ENCODE measurements at places on chromosomes 11 and 22.
A peak's percentile ranks its signal among the peaks of the same experiment; 100 is the strongest.

- no peak for DNase-seq
Observed at GRCh38 chr11:85960678-85961077, 105.5 kb downstream of the CCDC83 start.

DNA sequence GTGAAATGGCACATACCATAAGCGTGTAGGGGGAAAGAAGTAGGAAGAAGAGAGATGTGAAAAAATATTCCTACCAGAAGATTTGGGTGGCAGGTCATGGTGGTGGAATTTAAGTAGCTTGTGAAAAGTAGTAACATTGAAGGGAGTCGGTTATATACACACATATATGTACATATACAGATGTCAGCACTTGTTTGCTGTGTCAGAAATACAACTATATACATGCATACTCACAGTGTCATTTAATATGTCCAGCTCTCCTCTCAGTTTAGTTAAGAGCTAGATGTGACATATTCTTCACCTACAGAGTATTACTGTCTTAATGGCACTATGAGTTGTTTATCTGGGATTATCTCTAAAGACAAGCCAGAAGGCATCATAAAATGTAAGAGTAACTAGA is 987.4 kb upstream of the CCDC90B start:
- no peak for DNase-seq

DNA sequence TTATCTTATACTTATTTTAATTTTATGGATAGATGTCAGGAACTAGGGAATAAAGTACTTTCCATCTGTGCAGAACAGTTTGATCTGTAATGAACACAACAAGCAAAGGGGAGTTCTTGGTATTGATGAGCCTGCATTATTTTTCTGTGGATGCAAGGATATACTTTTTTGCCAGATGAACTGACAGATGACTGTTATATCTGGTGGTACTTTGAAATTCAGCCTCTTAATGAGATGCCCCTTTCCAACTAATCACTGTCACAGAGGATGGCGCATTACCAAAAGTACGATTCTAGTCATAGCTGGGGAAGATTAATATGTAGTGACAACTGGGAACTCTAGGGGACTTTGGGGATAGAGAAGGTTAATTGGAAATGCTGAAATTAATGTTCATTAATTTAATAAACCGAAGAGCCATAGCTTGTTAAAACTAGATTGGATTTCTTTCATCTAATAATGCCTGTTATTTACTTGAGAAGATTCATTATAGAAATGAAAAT is 603.4 kb upstream of the CNTN5 start:
- DNase-seq: no peak

- DNase-seq: peak; percentile 77
Observed at GRCh38 chr22:40036591-40037225, 42.0 kb downstream of the FAM83F start.

DNA sequence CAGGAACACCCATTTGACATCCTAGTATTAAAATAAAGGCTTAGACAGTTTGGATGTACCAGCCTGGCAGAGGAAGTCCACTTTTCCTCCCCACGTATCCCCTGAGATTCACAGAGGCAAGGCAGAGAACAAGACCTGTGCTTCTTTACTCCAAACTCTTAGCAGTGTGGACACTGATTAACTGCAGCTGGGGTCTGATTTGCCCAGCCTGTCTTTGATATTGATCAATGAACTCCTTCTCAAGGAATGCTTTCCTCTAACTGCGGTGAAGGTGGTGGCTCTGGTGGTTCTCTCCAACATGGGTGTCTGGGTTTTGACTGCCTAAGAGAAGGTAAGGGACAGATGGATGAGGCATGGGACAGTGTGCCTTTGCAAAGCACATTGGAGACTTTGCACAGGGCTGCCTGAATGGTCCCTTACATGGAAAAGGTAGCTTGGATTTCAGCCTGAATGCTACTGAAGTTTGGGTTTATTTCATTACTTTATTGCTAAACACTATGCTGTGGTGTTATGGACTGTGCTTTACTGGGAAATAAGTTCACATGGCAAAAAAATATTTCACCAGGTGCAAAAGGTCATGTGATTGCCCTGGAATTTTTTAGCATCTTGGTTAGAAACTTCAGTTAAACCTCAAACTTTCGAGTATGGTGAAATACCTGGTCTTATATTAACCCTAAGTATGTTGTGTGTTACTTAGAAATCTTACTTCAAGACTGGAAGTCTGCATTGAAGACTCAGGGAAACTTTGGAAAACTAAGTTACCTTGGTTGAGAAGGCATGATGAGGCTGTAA is 1.8 kb downstream of the GAS2 start:
- DNase-seq: no peak

- peak; percentile 51 for DNase-seq
Observed at GRCh38 chr11:63762654-63763495, 5.7 kb downstream of the ZFTA start.

- DNase-seq: no peak
Observed at GRCh38 chr22:42962295-42963230, 52.4 kb downstream of the PACSIN2 start.

- peak; percentile 93 for DNase-seq
Observed at GRCh38 chr22:38034278-38034882, 22.8 kb upstream of the PICK1 start.

DNA sequence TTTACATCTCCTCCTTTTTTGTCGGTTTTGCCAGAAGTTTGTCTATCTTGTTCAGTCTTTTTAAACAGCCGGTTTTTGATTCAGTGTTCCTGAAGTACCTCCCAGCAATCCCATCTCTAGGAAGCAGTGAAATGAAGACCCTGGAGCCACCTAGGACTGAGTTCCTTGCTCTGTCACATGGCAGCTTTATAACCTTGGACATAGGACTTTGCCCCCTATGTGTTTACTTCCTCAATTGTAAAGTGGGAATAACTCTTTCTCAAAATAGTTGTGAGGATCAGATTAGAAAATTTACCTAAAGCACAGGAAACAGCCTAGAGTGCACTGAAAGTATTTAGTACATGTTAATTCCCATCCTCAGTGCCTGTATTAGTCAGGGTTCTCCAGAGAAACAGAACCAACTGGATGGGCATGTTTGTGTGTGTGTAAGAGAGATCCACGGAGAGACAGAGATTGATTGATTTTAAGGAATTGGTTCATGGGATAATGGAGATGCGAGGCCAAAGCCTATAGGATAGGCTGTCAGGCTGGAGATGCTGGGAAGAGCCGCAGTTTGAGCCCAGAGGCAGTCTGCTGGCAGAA is 20.0 kb downstream of the FAM83F start:
- DNase-seq: no peak

Measured in fibroblast of mammary gland (primary cell).